Stimulated activated CD8-positive, alpha-beta memory T cell treated with anti-CD3 and anti-CD28 coated beads, Interleukin-7, amount 100 ng/mL, for 48 hours (primary cell): ENCODE measurements at places on chromosomes 3 and 15.

DNA sequence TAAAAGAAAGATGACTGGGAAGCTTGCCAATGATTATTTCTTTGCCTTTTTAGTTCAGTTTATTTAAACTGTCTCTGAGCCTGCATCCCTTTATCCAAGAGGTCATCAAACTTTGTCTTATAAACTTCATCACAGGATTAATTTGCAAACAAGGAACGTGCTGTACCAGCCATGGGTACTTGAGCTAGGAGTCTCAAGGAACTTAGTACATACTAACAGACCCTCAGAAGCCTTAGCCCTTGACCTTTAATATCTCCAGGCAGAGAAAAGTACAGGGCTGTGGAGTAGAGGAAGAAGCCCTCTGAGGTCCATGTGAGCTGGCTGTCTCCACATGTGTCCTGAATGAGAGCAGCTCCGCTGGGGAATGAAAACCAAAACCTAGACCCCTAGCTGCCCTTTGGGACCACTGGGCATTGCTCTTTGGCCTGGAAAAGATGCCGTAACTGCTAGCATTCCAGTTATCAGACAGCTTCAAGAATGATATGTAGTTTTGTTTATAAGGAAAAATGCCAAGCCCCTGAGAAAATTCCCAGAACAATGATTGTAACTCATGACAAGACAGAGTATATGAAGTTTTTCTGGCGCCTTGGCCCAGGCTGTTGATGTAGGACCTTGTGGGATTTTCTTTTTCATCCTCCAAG lies 92.1 kb downstream of the ASB7 start:
- no peak for DNase-seq

- no peak for DNase-seq
These were observed 219.1 kb upstream of the FEZF2 start for GRCh38 chr3:62592408-62592807.

DNA sequence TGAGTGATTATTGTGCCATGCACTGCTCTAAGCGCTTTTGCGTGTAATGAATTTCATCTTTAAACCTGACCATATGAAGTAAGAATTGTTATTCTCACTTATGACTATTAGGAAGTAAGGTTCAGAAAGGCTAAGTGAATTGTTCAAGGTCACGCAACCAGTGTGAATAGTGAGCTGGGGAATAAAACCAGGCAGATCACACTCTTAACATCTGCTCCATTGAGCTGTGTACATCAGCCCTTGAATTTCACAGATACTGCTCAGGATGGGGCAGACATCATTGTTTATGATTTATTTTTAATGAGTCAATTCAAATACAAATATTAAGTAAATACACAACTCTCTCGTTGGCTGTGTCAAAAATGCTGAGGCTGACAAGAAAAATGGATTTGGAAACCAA lies 184.5 kb downstream of the FNDC3B start:
- no peak for DNase-seq

DNA sequence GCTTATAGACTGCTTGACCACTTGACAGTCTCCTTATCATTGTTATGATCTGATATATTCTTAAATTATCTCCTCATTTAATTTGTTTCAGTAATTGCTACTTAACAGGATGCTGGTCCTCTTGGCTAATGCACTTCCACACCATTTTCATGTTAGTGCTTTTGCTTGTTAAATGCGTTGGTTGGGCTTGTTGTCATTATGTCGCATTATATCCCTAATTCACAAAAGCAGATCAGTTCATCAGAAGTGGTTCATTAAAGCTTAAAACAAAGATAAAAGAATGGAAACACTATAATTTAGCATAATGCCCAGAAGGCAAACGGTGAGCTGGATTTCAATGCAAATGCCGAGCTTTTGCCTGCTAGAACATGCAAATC lies 17.1 kb upstream of the EHHADH start:
- no peak for DNase-seq

DNA sequence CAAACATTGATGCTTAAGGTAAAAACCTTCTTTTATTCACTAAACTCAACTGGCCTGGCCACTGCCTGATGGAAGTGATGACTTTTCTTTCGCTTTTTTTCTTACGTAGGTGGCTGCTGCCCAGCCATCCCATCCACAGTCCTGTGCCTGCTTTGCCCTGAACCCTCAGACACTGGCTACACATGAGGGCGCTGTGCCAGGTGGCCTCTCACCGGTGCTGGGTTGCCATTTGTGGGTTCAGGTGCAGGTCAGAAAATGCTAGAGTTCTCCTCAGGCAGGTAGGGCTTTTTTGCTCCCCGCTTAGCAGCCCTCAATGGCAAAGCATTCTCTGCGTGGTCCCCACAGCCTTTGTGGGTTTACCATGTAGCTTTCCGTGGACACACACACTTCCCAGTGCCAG lies 88.3 kb upstream of the PRR23E start:
- DNase-seq: no peak

DNA sequence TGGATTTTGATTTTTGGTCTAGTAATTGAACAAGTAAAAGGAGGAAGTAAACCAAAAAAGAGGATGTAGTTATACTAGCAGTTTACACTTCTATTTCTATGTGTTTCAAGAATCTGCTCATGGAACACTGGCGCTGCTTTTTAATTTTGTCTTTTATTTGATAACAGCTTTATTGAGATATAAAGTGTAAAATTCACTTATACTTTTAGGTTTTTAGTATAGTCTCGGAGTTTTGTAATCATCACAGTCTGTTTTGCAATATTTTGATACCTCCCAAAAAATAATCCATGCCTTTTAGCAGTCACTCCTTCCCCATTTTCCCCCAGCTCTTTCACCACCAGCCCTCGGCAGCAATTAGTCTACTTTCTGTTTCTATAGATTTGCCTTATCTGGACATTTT lies 18.0 kb downstream of the UBE2E2 start:
- DNase-seq: no peak

GRCh38 chr15:88619796-88620195 lies 1.3 kb upstream of the AEN start:
- no peak for DNase-seq

DNA sequence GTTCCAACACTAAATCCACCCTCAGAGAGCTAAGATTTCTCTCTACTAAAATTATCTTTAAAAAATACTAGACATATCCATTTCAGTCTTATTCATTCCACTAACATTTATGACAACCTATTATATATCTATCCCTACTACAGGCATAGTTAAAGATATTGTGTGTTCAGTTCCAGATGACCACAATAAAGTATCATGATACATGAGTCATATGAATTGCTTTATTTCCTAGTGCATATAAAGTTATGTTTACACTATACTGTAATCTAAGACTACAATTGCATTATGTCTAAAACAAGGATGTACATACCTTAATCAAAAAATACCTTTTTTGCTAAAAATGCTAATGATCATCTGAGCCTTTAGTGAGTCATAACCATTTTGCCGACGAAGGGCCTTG lies 19.4 kb downstream of the SHOX2 start:
- no peak for DNase-seq

DNA sequence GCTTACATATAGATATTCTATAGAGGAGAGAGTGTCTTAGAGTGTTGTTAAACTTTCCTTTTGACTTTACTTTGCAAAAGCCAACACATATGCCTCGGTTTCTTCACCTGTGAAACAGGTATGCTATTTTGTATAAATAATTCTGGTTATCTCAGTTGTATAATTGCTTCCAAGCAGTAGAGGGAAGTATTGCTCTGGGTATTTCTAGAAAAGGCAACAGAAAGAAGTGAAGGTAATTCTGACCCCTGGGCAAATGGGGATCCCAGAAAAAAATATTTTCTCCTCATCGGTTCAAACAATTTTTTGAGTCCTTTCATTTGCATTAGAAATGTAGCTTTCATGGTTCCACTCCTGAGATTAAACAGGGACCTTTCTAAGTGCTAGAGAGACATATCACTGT lies 216.5 kb upstream of the SEMA6D start:
- DNase-seq: no peak

GRCh38 chr3:52240059-52240885 lies 1.3 kb upstream of the TWF2 start:
- no peak for DNase-seq

DNA sequence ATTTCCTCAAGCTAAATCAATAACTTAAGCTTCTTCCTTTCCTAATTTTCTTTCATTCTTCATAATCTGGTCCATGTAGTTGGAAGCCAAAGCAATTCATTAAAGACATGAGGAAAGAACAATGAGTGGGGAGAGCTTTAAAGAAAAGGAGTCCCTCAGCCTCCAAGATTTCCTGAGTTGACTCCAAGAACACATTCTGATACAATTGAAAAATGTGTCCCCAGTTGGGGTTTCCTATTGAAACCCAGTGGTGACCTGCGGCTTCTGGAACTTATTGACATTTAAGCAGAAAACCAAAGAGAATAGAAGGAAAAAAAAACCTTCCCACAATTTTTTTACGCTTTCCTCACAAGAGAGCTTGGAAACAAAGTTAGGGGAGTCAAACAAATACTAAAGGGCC lies 37.0 kb downstream of the ATP8B4 start:
- no peak for DNase-seq

DNA sequence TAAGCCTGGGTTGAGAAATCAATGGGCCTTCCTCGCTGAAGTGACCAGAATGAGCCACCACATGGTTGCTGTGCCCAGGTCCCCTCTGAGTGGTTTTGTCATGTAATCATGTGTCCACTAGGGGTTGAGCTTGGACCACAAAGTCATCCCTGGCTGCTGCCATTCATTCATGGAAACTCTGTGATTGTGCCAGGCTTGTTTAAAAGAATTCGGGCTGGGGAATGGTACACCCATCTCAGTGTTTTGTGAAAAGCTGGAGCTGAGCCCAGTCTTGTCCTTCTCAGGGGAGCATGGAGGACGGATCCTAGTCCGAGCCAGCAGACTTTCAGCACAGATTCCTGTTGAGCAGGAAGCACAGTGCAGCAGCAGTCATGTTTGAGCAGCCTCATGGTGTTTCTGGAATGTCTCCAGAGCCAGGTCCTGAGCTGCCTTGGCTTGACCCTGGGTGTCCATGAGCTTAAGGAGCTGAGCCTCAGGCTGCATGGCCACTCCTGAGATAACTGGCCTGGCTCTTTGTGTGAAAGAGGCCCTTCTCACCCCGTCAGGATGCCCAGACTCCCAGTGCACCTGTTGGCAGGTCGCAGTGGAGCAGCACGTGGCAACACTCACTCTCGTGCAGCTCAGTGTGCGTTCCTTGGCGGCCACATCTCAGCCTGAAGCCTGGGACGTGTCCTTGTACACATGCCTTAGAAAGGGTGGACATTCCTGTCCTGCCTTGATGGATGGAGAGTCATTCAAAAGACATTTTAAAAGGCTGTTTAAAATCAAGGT lies 260.3 kb upstream of the TPM1 start:
- DNase-seq: no peak

- DNase-seq: no peak
These were observed 88.1 kb downstream of the ADAMTS9 start for GRCh38 chr3:64599651-64600050.

GRCh38 chr3:107421170-107421792 lies 44.0 kb downstream of the CCDC54 start:
- DNase-seq: no peak

GRCh38 chr3:98565843-98566242 lies 27.6 kb downstream of the CPOX start:
- no peak for DNase-seq

DNA sequence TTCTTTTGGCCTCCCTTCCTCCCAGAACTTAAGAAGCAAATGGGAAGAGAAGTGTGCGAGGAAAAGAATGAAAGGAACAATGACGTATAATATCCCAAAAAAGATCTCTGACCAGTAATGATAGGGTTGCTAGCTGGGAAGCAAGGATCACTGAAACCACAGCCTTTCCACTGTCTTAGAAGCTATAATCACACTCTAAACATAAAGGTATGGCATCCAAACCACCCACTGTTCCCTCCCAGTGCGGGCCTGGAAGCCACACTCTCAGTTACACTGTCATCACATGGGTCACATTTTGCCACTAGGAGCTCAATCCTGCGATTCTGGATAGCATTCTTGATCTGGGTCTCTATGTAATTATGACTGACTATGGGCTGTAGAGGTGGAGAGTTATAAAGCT lies 131.6 kb upstream of the HACD2 start:
- no peak for DNase-seq

- no peak for DNase-seq
These were observed 491.2 kb upstream of the PDZRN3 start for GRCh38 chr3:74115906-74116305.

GRCh38 chr15:83775738-83776137 lies 121.8 kb downstream of the ADAMTSL3 start:
- DNase-seq: no peak

- no peak for DNase-seq
These were observed 341.1 kb downstream of the THSD4 start for GRCh38 chr15:71456362-71456761.

DNA sequence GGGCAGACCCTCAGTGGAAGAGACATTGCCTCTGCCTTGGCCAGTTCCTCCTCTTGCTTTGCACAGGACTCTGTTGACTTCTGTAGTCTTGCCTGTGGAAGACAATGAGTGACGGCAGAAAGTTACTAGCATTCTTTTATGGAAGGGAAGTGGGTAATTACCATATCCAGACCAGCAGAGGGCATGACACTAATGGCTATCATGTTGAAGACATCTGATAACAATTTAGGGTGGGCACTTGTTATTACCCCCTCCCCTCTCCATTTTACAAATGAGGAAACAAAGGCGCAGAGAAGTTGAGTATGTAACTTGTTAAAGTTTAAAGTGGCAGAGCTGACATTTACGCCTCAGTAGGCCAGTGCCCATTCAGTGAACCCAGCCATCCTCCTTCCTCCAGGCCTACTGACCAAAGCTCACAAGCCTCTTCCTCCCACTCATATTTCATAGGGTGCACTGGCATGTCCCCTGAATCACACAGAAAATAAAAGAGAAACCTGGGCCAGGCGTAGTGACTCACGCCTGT lies 48.2 kb upstream of the FMN1 start:
- DNase-seq: no peak

DNA sequence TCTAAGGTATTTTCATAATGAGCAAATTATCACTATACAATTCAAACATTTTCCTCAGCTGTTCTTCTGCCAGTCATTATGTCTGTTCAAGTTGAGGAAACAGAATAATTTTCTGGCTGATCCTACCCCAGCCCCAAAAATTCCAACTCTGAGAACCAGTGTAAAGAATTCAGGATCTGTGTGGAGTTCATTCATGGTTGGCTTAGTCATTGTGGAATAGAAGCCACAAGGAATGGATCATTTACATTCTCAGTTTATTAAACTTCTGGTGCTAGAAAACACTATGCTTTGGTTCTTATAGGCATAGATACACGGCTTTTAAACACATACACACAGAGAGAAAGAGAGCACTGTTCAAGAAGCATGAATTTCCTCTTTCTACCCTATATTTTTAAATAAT lies 134.6 kb downstream of the CMSS1 start:
- no peak for DNase-seq

- DNase-seq: no peak
These were observed 23.1 kb upstream of the GOLGA8B start for GRCh38 chr15:34606545-34606944.

DNA sequence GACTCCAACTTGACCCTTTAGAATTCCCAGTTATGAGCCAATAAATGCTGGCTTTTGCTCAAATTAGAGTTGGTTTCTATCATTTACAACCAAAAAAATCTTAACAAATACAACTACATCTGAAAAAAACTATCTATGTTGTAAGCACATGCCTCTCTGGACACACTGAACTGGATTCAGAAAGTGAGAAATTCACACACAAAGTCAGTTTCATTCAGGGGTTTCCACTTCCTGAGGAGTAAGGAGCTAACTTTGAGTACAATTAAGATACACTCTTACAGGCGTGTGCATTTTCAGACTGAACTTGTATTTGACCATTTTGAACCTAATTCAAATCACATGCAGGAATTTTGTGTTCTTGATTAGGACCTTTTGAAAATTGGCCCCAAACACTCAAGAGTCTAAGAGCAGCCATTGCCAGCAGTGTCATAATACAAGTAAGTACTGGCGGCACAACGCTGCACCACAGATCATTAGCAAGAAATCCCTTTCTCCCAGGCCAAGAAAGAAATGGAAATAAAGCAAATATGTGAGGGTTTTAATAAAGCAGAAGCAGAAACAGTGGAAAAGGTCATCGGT lies 31.2 kb downstream of the LINS1 start:
- DNase-seq: no peak
